ENCODE measurements at places on chromosomes 5 and 9.

DNA sequence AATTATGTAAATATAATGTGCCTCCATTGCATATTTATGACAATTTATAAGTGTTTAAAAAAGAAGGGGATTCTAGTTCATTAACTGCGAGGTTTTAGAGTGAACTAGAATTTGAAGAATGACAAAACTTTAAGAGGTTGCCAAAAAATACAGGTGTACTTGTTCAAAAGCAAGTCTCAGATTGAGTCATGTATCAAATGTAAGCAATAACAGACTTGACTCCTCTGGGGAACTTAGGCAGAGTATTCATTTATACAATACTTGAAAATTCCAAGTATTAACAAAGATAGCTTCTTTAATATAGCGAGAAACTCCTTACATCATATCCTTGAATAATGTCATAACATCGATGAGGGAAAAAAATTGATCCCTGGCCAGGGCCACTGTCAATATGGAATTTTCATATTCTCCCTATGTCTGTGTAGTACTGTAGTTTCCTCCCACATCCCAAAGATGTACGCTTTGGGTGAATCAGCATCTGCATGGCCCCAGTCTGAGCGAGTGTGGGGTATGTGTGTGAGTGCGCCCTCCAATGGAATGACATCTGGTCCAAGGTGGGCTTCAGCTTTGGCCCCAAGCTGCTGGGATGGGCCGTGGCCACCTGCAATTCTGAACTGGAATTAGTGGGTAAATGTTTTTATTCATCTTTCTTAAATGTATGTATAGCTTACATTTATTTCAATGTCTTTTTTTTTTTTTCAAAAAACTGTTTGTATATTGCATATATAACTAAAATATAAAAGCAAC, 70.1 kb downstream of the RIC1 start:
- peak; percentile 41 for DNase-seq

DNA sequence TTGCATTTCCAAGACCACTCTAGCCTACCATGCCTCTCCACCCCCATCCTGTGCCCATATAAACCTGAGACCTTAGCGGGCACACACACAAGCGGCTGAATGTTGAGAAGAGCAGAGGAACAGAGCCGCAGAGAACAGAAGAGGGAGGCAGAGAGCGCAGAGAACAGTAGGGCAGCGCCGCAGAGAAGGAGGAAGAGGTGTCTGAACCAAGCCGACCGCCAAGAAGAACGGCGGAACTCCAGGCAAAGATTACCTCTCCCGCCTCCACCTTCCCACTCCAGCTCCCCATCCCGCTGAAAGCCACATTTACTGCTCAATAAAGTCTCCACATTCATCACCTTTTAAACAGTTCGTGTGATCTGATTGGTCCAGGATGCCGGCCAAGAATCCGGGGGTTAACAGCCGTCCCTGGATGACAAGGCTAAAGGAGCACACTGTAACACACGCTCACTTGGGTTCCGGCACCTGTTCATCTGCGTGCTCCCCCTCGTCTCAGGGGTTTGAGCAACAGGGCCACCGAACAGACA, 33.2 kb downstream of the GRIN3A start:
- no peak for DNase-seq

DNA sequence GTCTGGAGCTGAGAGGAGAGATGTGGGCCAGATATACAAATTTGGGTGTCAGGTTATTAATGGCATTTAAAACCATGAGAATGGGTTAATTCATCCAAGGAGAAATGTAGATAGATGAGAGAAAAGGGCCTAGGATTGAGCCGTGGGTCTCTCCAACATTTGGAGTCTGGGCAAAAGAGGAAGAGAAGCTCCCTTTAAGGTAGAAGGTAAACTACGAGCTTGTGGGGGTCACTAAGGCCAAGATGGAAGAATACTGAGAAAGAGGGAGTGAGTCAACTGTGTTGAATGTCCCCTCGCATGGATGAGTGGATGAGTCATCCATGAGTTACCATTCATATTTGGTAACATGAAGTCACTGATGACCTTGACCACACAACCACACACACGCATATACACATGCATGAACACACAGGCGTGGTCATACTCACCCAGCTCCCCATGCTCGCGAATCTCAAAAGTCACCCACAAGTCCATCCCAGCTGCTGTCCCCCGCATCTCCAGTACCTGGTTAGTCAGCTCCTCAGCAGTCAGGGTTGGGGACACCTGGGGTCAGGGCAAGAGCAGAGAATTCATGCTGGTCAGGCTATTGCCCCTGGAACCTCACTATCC, 6.8 kb upstream of the FCHSD1 start:
- peak; percentile 91 for DNase-seq

GRCh38 chr5:142320851-142321560, 3.8 kb downstream of the SPRY4 start:
- peak; percentile 44 for DNase-seq
